Foreskin keratinocyte (primary cell): ENCODE measurements at places on chromosomes 5 and 9.

DNA sequence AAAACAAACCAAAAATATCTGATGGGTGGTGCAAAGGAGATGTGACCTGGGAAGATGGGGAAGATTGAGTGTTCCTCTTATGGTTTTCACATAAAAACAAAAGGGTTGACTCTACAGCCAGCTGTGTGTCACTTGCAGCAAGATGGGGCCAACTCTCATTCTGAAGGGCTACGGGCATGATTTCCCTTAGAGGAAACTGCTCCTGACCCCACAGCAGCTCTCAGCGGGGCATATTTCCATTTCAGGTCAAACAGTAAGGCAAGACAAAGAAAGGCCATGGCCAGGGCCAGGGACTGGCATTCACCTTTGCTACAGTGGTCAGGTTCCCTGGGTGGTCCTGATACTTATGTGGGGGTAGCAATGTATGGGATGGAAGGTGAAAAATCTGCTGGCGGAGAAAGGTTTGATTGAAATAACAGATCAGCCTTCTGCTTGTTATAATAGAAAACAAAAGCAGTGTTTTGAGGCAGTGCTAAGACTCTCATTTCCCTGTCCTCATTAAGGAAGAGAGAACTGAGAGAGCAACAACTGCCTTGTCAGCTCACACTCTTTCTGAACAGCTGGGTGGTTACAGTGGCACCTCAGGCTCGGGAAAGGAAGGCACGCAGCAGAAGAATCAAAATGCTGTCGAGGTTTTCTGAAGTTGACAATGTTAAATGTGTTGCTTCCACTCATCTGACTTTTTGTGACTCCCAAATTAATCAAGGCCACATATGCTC, 120.7 kb upstream of the PCA3 start:
- no peak for DNase-seq

DNA sequence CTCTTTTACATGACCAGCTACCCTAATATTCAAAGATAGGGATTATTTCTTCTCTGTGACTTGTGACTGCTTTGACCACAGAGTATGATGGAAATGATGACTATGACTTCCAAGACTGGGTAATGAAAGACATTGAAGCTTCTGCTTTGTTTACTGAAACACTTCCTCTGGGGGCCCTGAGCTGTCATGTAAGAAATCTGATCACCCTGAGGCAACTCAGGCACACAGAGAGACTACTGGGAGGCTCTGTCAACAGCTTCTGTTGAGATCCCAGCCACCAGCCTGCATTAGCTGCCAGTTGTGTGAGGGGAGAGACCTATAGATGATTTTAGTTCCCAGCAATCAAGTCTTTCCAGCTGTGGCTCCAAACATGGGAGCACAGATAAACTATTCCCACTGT, 76.5 kb downstream of the KCTD16 start:
- no peak for DNase-seq

DNA sequence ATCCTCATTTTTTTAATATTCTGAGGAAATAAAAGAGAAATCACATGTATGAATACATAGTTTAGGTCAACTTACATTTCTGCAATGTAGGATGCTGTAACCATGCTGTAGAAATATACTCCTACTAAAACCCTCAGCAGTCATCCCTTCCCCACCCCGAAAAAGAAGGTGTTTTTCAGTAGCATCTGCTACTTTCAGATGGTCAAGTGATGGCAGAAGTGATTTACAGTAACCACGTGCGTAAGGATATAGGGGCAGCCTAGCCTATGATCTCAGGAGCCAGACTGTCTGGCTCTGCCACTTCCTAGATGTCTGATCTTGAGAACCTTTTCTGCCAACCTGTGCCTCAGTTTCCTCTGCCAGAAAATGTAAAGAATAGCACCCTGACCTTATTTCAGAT, 26.0 kb upstream of the SYK start:
- DNase-seq: no peak

- no peak for DNase-seq
Measured at GRCh38 chr9:98709968-98710965, 1.5 kb upstream of the GABBR2 start.

DNA sequence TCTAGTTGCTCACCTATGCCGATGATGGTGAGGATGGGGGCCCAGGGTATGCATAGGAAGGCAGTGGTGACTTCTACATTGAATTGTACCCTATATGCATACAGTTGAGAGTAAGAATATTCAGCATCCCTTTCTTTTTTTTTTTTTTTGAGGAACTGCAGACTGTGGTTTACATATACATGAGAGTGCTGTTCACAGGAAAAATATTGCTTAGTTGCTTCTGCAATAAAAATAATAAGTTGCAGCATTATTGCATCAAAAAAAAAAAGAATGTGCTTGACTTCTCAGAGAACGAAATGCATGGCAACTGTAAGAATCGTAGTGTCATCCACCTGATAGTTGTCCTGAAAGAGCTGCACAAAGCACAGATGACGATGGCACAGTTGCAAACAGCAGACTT, 52.8 kb downstream of the PTCD2 start:
- DNase-seq: no peak

- DNase-seq: peak; percentile 73
Measured at GRCh38 chr5:60810438-60811085, 33.5 kb downstream of the ELOVL7 start.

DNA sequence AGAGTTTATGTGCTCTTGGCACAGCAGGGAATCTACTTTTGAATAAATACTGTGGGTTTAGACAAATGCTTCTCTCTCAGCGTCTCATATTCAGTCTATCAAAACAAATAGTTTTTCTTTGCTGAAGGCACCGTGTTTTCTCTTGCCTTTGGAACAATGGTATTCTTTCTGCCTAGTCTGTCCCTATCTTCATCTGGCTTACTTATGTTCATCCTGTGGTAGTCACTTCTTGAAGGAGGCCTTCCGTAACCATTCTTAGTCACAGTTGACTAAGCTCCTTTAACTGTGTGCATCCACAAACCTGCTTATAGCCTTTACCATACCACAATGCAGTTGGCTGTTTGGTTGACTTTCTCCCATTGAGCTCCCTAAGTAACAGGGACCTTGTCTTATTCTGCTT, 45.9 kb downstream of the LARP1 start:
- DNase-seq: peak; percentile 13

DNA sequence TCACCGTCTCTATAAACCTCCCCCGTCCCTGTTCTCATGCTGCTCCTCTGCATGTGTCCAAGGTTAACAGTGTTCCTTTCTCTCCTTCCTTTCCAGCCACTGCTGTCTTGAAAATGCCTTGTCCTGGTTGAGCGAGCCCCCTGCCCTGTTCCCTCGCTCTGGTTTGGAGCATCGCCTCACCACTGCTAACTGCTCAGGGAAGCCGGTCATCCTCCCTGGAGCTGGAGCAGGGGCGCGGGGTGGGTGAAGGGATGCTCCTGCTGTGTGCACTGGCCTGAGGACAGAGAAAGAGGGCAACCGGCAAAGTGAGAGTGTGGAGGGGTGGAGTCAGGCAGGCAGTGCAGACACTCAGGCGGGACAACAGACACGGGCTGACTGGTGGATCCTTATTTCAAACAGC, 19.4 kb downstream of the UBE2QL1 start:
- DNase-seq: no peak
